T-helper 17 cell (primary cell): ENCODE measurements at places on chromosomes 12 and 14. TPM values are rescaled to one million over a fixed set of nuclear protein-coding genes. Genes with fewer than 3 reads are reported as not detected.

DNA sequence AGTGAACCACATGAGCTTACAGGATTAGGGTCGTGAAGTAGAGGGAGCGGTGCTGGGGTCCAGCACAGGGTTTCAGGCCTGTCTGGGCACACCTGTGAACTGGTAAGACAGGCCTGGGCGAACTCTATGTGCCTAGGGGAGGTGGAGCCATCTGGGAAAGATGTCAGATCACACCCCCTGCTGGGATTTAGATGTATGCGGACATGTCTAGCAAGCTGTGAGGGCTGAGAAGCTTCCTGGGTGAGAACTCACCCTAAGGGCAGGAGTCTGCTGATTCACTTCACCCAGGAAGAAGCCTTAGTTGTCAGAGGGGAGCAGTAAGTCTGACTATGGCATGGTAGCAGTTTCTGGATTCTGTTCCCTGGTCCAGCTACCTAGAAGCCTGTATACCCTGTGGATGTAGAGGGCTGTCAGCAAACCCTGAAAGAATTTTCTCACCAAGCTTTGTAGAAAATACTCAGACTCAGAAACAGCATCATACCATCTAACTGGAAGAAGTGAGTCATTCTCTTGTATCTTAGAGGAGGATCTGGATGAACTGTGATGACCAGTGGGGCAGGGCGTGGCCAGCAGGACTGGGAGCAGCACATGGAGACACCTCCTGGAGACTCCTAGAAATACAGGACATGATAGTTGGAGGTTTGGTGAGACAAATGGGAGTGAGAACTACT, 11.2 kb upstream of the PYGL start:
- H3K4me3 ChIP-seq, result no peak overlapping the region
- H3K27me3 ChIP-seq, result peaks cover 16% of the 10 kb centered on the region
- no peak for DNase-seq

DNA sequence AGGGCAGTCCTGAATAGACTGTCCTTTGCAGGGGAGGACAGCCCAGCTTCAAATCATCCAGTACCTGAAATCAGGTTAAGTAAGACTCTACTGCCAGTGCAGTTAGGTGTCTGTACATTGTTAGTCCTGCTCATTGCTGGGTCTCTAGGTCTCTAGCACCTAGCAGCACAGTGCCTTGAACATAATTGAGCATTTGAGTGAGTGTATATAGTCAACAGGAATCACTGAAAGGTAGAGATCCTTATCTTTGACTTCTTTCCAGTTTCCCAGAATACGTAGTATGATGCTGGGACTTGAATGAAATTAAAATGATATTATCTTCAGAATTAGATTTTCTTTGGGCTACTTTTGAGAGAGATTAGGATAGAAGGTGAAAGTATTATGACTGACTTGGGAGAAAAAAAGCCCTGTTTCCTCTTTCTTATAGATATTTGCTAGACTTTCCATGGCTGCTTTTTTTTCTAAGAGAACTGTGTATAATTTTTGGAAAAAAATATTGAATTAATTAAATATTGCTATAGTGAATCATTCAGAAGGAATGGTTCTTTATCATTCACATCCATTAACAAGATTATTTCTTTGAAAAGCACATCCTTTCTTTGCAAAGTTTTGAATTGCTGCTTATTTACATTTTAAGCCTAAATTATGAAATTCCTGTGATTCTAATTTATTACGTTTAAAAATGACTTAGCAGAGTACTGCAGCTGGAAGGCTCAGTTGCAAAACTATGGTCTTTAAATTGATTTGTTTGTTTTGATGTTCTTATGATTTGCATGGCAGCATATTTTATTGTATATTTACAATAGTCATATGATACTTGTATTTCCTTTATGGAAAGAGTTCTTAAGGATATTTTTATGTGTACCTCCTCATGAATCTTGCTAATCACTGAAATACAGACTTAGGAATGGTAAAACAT, 51.6 kb downstream of the PPP4R4 start:
- H3K4me1 ChIP-seq, result peaks cover 3% of the 10 kb centered on the region
- H3K27ac ChIP-seq, result no peak overlapping the region
- DNase-seq, result no peak
- no peak overlapping the region for H3K4me3 ChIP-seq
- peaks cover 4% of the 10 kb centered on the region for H3K36me3 ChIP-seq

GRCh38 chr12:45260854-45261253, 45.0 kb downstream of the ANO6 start:
- H3K27ac ChIP-seq, result no peak overlapping the region
- no peak for DNase-seq
- no peak overlapping the region for H3K4me3 ChIP-seq
- peaks cover 45% of the 10 kb centered on the region for H3K4me1 ChIP-seq
- H3K36me3 ChIP-seq, result peaks cover 4% of the 10 kb centered on the region

- H3K4me3 ChIP-seq, result no peak overlapping the region
- DNase-seq, result no peak
- no peaks in the 10 kb centered on the region for H3K27me3 ChIP-seq
- peaks cover 4% of the 10 kb centered on the region for H3K4me1 ChIP-seq
- H3K27ac ChIP-seq, result no peak overlapping the region
These were observed 52.9 kb downstream of the PEBP1 start for GRCh38 chr12:118188690-118189371.

DNA sequence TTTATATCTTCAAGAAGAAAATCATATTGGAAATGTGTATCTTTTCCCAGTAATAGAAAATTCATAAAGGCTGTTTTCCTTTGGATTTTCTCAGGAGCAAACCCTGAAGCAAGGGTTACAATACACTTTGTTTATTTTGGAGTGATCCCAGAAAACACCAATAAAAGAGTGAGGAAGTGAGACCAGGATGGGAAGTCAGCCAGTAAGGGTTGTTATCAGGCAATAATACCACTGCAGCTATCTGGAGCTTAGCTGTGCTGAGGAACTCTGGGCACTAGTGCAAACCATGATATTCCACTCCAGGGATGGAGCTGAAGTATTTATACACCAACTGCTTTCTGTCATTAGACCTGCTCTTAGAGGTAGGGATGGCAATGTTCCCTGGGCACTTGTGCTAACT, 1002.3 kb downstream of the FLRT2 start:
- H3K4me1 ChIP-seq, result no peaks in the 10 kb centered on the region
- no peaks in the 10 kb centered on the region for H3K36me3 ChIP-seq
- H3K4me3 ChIP-seq, result no peak overlapping the region
- H3K27me3 ChIP-seq, result no peaks in the 10 kb centered on the region
- H3K27ac ChIP-seq, result no peak overlapping the region

- DNase-seq, result no peak
- H3K4me3 ChIP-seq, result no peak overlapping the region
- no peaks in the 10 kb centered on the region for H3K36me3 ChIP-seq
- H3K27me3 ChIP-seq, result no peaks in the 10 kb centered on the region
- peaks cover 5% of the 10 kb centered on the region for H3K4me1 ChIP-seq
These were observed 37.6 kb upstream of the CLIP1 start for GRCh38 chr12:122460061-122460460.

- no peaks in the 10 kb centered on the region for H3K27me3 ChIP-seq
- no peak for DNase-seq
- H3K36me3 ChIP-seq, result peaks cover 2% of the 10 kb centered on the region
- H3K27ac ChIP-seq, result no peak overlapping the region
- no peak overlapping the region for H3K4me3 ChIP-seq
These were observed 391.9 kb upstream of the ATP2B1 start for GRCh38 chr12:90100579-90100978.

DNA sequence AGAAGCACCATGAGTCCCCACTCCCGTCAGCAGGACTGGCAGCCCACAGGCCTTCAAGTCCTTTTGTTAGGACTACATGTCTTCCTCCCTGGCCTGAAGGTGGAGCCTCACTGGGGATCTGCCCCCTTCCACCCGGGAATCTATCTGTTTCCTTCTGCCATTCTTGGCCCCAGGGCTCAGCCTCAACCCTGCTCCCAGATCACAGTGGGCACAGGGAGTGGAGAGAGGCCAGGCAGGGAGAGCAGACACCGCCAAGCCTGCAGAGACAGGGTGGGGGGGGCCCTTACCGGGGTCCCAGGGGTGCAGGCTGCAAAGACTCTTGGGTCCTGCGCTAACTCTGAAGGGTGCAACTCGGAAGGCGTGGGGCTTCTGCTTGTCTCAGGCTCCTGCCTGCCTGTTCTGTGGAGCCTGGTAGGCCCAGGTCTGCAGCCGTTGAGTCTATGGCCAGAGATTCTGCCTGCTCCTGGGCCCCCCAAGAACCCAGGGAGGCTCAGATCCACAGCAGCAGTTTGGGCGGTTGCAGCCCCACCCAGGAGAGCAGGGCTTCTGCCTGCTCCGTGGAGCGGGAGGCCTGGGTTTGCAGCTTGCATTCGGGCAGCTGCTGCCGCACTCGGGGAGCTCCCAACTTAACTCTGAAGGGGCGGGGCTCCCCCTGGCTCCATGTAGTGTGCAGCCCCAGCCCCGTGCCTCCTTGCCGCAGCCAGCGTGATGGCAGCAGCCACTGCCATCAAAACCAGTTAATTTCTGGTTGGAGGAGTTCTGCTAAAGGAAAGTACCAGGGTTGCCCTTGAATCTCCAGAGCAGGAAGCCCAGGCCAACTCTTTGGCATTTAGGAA, 21.7 kb upstream of the PLBD1 start:
- no peaks in the 10 kb centered on the region for H3K27me3 ChIP-seq
- H3K4me1 ChIP-seq, result no peaks in the 10 kb centered on the region
- no peak overlapping the region for H3K4me3 ChIP-seq

- H3K27ac ChIP-seq, result no peak overlapping the region
- peaks cover 45% of the 10 kb centered on the region for H3K27me3 ChIP-seq
- H3K4me1 ChIP-seq, result peaks cover under 1% of the 10 kb centered on the region
- no peak for DNase-seq
- no peak overlapping the region for H3K4me3 ChIP-seq
These were observed 169.2 kb downstream of the APAF1 start for GRCh38 chr12:98814254-98814653.

DNA sequence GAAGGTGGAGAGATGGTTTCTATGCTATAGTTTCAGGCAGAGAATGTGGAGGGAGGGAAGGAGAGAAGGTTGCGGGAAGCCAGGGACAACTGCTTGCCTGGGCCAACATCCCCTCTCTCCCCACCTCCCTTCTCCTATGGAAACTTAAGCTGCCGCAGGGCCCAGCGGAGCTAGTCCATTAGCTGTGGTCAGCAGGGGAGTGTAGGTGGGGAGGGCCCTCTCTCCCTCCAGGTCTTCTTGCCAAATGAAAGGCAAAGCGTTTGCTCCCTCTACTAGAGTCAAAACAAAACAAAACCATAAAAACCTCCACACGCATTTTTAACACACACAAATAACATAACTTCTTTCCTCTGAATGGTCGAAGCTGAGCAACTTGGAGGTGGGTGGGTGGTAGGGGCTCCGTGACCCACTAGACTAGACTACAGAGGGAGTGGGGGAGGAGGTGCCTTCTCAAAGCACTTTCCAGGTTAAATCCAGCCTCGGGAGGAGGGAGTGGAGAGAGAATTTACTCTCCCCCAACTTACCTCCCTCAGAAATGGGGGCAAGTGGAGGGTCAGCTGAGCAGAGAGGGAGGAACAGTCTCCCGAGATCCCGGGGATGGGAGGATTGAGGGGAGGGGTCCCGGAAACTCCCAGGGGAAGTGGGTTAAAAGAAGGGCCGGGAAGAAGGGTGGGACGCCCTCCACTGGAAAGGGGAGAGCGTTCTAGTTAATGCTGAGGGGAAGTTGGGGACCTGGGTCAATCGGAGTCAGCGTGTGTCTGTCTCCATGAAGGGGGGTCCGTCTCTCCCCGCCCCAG, 4.6 kb upstream of the CACNB3 start:
- no peaks in the 10 kb centered on the region for H3K27me3 ChIP-seq
- H3K36me3 ChIP-seq, result no peaks in the 10 kb centered on the region
- H3K4me1 ChIP-seq, result peaks cover 27% of the 10 kb centered on the region
- peak overlapping the region; percentile 95 for H3K4me3 ChIP-seq
- DNase-seq, result no peak
- no peak overlapping the region for H3K27ac ChIP-seq

DNA sequence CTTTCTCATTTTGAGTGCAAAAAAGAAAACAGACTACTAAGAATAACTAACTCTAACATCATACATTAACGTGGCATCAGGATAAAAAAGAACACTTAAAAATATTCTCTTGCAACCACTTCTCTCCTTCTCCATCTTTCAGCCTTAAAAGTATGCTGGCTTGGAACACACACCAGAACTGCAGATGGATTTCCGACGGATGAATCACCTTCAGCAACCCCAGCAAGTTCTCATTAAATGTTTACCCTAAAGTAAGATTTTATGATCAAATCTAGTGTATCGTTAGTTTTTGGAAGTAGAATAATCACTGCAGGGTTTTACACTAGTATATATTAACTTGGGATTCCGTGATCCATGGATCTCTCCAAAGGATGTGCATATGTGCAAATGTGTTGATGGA, 1.2 kb downstream of the NEK9 start:
- H3K4me1 ChIP-seq, result peaks cover 31% of the 10 kb centered on the region
- DNase-seq, result no peak
- no peaks in the 10 kb centered on the region for H3K27me3 ChIP-seq
- H3K4me3 ChIP-seq, result peak overlapping the region; percentile 89
- H3K27ac ChIP-seq, result peak overlapping the region; percentile 99
- H3K36me3 ChIP-seq, result peaks cover 8% of the 10 kb centered on the region

DNA sequence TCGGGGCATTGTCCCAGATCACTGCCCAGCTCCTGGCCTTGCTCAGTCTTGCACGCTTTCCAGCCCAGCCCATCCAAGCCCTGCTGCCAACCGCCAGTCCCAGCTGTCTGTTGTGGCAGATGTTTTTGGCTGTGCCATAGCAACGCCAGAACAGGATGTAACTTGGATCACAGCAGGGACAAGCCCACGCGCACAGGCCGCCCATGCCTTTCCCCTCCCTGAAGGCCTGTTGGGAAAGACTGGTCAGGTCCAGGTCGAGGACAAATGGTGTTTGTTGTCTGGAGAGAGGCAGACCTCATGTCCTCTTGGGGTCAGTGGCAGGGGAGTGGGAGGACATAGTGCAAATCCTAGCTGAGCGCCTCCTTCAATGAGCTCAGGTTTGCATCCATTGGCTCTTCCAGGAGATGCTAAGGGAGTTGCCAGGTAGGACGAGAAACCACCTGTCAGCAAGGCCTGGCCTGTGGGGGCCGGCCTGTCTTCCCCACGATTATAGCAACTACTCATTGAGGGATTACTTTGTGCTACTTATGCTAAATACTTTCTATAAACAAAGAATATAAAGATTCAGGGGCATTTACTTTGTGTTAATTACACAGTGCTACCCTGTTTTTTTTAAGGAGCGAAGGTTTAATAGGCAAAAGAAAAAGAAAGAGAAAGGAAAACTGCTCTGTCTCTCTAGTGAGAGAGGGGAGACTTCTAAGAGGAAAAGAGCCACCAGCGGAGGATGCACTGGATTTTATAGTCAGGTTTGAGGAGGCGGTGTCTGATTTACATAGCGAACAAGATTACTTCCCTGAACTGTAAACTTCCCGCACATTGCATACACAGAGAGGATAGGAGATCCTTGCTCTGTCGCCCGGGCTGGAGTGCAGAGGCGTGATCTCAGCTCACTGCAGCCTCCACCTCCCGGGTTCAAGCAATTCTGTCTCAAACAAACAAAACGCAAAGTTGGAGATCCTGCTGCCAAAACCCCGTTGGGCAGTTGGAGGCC, 42.8 kb upstream of the CORO1C start:
- H3K36me3 ChIP-seq, result no peaks in the 10 kb centered on the region
- no peak overlapping the region for H3K27ac ChIP-seq
- peaks cover under 1% of the 10 kb centered on the region for H3K4me1 ChIP-seq
- peaks cover 4% of the 10 kb centered on the region for H3K27me3 ChIP-seq
- no peak for DNase-seq

PRR4 gene
- 1.4 TPM for total RNA-seq

KCNMB4 gene
- 0.26 TPM for total RNA-seq

ZFYVE21 gene
- total RNA-seq, result 9.5 TPM

ADAM21 gene
- total RNA-seq, result not detected

PLCZ1 gene
- not detected for total RNA-seq
